Kidney (tissue), 22 donors: ENCODE measurements at places on chromosomes 13 and 19. TPM values are rescaled to one million over a fixed set of nuclear protein-coding genes. Genes with fewer than 3 reads are reported as not detected.

- no peak for DNase-seq
Observed at GRCh38 chr19:19686580-19686979, 17.9 kb downstream of the ZNF101 start.

- peak; percentile 35 for DNase-seq
Observed at GRCh38 chr13:63408331-63409189, 1992.9 kb upstream of the PCDH20 start.

DNA sequence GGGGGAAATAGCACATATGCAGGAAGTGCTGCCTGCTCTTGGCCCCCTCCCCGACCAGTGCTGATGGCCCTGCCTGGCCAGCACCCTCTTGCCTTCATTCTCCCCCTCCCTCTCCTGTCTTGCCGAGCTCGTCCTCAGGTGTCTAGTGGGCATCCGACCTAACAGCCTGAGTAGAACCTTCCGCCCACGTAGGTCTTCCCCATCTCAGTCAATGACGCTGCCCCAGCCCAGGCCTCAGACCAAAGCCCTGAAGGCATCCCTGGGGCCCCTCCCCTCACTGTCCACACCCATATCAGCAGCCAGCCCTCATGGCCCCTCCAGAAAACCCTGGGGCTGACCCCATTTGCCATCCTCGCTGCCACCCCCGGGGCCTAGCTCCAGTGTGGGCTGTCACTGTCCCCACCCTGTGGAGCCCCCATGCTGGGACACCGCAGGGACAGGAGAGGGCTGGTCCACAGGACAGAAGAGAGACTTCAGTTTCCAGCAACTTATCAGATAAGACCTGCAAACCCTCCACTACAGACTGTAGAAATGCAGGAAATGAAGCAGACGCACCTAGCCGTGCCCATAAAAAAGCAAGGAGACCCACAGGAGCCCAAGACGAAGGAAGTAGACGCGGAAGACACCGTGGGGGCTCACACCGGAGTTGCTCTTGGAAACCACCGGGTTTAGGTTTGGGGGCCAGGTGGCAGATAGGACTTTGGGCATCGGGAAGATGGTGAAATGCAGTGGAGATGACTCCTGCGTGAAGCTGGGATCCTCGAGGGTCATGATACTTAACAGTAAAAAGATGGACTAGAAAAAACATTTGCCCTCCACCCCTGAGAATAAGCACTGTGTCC, 38.3 kb downstream of the AP1M1 start:
- no peak for DNase-seq

- DNase-seq: no peak
Observed at GRCh38 chr13:30971575-30971974, 39.1 kb downstream of the TEX26 start.

GRCh38 chr13:96185818-96186217, 95.9 kb downstream of the HS6ST3 start:
- no peak for DNase-seq

DNA sequence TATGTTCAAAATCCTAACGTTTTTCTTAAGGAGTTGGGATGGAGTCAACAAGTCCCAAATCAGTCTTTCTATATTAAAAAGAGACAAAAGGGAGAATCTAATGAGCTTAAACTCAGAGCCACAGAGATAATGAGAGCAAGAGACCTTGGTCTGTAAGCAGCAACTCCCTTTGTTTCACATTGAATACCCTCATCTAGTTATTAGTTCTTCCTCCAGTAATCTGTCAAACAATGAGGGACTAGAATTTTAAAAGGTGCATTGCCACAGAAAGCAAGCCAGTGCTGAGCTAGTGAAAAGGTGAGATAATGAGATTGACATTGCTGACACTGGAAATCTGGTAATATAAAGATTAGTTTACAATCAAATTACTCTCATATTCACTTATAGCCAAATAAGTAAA, 718.6 kb downstream of the DACH1 start:
- no peak for DNase-seq

Gene SLC10A2
- total RNA-seq: 0.19 TPM

Gene FXYD5
- total RNA-seq: 84.5 TPM

Gene NTN5
- total RNA-seq: 0.85 TPM

Gene CDC16
- 57.7 TPM for total RNA-seq
